ENCODE measurements at places on chromosomes 4 and X. TPM values are rescaled to one million over a fixed set of nuclear protein-coding genes. Genes with fewer than 3 reads are reported as not detected.

DNA sequence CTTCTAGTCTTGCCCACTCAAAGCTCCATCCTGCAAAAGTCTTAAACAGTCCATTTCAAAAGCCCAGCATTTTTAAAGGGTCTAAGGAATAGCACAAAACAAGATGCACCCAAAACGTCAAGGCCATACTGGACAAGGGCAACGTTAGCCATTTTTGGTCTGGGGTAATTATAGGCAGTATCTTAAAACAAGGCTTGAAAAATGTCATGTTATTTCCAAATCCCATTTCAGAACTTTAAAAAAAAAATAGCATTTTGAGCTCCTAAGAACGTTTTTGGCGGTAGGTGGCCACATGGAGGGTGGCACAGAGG, 584 bp upstream of the TMEM165 start:
- DNase-seq: no peak

DNA sequence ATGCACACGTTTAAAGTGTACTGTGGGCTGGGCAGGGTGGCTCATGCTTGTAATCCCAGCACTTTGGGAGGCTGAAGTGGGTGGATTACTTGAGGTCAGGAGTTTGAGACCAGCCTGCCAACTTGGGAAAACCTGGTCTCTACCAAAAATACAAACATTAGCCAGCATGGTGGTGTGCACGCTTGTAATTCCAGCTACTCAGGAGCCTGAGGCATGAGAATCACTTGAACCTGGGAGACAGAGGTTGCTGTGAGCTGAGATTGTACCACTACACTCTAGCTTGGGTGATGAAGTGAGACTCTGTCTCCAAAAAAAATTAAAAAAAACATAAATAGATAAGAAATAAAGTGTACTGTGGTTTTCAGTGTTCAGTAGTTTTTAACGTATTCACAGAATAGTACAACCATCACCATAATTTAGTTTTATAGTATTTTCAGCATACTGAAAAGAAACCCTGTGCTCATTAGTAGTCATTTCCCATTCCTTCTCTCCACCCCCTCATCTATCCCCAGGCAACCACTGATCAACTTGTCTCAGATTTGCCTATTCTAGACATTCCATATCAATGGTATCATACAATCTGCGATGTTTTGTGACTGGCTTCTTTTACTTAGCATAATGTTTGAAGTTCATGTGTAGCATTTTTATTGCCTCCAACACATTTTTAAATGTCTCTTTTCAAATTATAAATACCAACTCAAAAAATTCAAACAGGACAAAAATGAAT, 19.1 kb downstream of the SLAIN2 start:
- no peak for DNase-seq

DNA sequence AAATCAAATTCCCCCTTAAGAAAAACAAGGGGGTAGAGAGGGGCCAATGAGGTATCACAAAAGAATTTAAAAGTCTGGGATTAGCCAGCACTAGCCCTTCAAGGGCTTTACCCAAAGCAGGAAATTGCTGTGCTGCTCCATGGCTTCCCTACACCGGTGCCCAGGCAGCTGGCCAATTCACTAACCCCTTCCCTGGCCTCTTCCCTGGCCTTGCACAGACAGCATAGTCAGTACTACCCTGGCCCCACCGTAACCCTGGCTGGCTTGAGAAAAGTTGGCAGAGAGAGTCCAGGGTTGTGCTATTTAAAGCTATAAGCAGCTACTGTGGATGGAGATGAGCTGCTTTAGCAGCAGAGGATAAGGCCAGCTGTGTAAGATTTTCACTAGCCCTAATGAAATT, 43.1 kb downstream of the ADAMTS3 start:
- DNase-seq: no peak

DNA sequence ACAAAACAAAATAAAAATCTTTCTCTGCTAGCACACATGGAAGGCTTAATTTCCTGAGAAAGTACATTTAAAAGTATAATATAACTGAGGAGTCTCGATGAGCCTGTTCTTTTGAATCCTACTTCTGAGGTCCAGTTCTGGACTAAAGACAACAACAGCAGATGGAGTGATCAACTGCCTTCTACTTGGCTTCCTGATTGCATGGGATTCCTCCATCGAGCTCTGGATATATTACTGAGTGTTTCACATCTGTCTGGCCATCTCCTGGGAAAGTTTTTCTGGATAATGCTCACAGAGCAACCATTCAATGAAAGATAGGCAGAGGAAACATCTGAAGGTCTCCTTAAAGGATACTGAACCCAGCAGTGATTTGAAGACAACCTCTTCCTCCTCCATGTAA, 42.6 kb downstream of the KDR start:
- DNase-seq: no peak

CTAG1A gene
- not detected for polyA plus RNA-seq

GRCh38 chr4:120051253-120051652, 15.4 kb downstream of the MAD2L1 start:
- no peak for DNase-seq

DNA sequence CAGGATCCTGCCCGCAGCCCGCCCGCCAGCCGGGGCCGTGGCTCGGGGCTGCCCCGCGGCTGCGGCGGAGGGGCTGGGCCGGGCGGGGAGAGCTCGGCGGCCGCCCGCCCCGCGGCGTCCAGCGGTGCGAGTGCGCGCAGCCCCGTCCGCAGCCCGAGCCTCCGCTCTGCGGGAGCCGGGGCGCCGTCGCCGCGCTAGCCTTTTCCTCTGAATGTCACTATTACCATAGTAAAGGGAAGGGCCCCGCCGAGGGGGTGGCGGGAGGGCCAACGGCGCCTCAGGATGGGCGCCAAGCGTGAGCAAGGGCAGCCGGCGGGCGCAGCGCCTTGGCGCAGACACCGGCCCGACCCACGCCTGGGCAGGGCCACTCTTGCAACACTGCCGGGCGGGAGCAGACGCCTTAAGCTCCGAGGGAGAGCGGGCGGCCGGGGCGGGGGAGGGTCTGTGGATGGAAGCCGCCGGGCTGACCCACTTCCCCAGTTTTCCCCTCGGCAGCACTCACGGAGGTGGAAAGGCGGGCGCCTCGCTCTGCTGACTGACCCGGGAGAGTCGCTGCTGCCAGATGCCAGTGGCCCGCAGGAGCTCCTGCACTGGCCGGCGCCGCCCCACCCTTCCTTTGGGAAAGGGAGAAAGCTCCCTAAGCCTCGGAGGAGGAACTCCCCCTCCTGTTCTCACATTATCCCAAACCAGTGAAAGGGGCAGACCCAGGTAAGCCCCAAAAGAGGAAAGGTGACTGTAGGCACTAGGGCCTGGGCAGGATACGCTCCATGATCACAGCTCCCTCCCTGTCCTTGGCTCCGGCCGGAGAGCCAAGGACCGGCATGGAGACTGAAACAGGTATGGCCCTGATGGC, 329.4 kb downstream of the HNRNPD start:
- peak; percentile 2 for DNase-seq

SCARB2 gene
- polyA plus RNA-seq: 14.7 TPM

SPANXN4 gene
- polyA plus RNA-seq: not detected

GRCh38 chr4:128810331-128810870, 901 bp downstream of the JADE1 start:
- DNase-seq: peak; percentile 25

ADAD1 gene
- not detected for polyA plus RNA-seq

GASK1B gene
- polyA plus RNA-seq: 0.14 TPM

DNA sequence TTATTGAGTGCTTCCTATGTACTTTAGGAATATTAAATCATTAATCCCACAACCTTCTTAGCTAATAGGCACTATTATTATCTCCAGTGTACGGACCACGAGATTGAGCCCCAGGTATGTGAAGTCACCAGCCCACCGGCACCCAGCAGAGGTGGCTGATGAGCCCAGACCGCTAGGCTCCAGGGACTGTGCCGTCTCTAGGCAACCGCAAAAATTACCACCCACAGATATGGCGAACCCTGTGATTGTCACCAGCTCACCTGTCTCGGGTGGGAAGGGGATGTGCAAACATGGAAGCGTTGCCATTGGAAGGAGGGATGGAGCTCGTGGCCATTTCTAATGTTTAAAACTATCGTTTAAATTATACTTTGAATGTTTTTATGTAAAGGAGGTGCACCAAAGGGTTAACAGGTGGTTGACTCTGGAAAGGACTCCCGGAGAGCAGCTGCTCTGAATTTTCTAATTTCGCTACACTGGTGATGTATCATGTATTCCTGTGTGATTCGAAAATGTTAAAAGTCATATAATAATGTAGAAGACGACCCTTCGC, 21.0 kb upstream of the JAKMIP1 start:
- no peak for DNase-seq

DNA sequence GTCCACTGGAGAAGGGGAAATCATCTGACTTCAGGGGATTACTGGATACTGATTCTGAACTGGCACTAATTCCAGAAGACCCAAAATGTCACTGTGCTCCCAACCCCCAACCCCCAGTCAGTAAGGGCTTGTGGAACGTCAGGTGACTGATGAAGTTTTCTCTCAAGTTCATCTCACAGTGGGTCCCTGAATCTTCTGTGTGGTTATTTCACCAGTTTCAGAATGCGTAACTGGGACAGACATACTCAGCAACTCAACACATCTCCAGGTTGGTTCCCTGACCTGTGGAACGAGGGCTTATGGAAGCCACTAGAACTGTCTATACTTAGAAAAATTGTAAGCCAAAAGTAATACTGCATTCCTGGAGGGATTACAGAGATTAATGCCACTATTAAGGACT, 45.3 kb downstream of the DDX60L start:
- no peak for DNase-seq

GRCh38 chr4:64248186-64248585, 161.1 kb downstream of the TECRL start:
- no peak for DNase-seq

GRCh38 chr4:183838987-183839712, 66.0 kb upstream of the STOX2 start:
- no peak for DNase-seq
